ENCODE measurements at places on chromosomes 12 and 14.
A peak's percentile ranks its signal among the peaks of the same experiment; 100 is the strongest.

GRCh38 chr14:34229140-34229539 is 232.9 kb downstream of the SPTSSA start:
- DNase-seq: no peak

DNA sequence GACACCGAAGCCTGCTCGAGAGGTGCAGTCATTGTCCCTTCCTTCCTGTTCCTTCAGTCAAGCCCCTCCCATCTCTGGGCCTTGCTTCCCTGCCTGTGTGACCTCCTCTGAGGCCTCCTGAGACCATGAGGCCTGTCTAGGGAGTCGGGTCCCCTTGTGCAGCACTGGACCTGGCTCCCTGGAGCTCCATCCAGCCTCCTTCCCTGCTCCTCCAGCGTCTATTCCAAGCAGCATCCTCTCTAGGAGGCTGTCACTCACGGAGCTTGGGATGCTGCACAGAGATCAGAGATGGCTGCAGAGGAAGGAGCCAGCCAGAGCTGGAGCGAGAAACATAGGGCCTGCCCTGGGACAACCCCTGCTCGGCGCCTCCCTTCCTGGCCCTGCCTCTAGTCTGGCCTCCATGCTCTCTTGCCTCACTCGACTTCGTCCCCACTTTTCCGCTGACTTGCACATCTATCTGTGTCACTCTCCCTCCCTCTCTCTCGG is 142.7 kb downstream of the BCL11B start:
- no peak for DNase-seq

DNA sequence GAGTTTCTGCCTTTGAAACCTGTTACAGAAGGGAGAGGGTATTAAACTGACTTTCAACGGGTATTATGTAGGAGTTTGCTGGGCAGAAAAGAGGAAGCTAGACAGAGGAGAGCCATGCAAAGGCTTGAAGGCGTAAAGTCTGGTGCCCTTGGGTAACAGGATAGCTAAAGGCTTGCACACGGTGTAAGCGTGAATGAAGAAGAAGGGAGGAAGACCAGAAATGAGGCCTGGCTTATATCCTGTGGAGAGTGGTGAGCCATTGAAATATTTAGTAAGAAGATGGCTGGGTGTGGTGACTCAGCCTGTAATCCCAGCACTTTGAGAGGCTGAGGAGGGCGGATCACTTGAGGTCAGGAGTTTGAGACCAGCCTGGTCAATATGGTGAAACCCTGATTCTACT is 22.6 kb downstream of the SUDS3 start:
- peak; percentile 39 for DNase-seq

DNA sequence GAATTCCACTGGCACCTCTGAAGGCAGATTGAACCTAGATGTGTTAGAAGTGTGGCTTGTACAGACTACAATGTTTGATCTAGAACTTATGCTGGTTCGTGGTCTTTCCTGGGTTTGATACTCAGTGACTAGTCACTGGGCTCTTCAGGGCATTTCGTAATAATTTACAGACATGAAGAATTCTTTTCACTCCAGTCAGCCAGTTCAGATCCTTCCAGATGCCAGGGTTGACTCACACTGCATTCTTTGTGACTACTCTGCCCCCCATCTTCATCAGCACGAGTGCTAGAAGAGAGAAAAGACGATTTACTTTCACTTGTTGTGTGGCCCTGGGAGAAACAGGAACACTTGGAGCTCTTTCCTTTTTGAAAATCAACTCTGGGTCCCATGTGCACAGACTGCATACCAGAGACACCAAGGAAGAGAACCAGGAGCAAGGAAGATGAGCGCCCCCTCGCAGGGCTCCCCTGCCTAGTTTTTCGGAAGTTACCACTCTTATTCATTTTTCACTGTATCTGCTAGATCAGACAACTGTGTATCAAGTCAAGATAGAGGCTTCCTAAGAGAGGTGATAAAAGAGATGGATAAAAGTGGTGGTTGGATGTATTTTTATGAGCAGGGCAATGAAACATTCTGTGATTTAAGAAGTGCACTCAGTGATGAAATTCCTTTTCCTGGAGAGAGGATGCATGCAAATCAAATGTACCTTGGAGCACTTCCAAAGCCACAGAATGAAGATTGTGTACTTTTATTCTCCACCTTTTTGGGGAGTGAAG is 33.5 kb upstream of the EVL start:
- peak; percentile 99 for DNase-seq

GRCh38 chr12:111297703-111298426 is 71.0 kb downstream of the PHETA1 start:
- DNase-seq: no peak
